Anterior cingulate cortex (tissue), 58 donors: ENCODE measurements at places on chromosomes 6 and 20.

- no peak for DNase-seq
These were observed 13.9 kb upstream of the CCN5 start for GRCh38 chr20:44701118-44701857.

- no peak for DNase-seq
These were observed 23.6 kb downstream of the L3MBTL1 start for GRCh38 chr20:43531091-43531443.

- no peak for DNase-seq
These were observed 37.2 kb downstream of the EBF4 start for GRCh38 chr20:2729791-2730190.

GRCh38 chr20:59139998-59140397 is 23.6 kb upstream of the ZNF831 start:
- DNase-seq: no peak

GRCh38 chr20:3378138-3378537 is 29.3 kb downstream of the DNAAF9 start:
- no peak for DNase-seq

GRCh38 chr20:58349570-58349969 is 39.5 kb upstream of the VAPB start:
- DNase-seq: no peak

DNA sequence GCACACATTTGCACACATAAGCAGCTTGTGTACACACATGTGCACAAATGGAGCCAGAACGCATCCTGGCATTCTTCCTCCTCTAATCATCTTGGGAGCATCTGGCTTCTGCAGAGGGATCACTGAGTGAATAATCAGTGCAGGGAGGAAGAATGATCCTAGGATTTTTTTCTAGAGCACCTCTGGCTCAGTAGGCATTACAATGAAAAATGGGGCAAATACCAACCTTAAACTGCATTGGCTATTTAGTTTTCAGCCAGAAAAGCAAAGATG is 205.7 kb upstream of the TCF21 start:
- DNase-seq: no peak

DNA sequence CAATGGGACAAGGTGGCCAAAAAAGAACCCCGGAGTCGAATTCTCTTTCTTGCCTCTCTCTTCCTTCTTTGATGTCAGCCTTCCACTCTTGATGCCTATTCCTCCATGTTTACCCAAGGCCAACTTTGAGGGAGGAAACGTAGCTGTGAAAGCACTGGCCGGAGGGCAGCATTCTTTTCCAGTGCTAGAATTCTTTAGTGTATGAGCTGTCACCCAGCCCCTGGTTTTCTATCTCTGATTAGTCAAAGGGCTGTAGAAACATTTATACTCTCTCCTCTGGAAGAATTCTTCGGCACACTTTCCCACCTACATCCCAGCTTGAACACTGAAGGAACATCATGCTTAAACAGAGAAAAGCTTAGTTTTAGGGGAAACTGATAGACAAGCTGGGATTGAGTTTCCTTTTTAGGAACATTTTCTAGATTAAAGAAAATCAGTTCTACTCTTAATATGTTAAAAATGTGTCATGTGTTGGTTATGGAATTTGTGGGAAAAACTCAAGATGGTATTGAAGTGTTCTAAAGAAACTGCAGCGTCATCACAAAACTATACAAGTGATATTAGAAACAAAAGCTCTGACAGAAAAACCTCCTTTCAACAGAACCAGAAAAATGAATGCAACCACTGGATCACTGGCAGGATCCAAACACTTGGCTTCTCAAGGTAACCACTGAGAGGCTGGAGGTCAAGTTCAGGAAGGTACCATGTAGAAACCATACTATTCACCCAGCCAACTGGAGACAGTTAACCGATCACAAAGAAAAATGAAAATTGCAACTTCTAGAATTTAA is 20.7 kb upstream of the UTRN start:
- no peak for DNase-seq

GRCh38 chr20:49245921-49246740 is 26.9 kb downstream of the DDX27 start:
- peak; percentile 28 for DNase-seq

DNA sequence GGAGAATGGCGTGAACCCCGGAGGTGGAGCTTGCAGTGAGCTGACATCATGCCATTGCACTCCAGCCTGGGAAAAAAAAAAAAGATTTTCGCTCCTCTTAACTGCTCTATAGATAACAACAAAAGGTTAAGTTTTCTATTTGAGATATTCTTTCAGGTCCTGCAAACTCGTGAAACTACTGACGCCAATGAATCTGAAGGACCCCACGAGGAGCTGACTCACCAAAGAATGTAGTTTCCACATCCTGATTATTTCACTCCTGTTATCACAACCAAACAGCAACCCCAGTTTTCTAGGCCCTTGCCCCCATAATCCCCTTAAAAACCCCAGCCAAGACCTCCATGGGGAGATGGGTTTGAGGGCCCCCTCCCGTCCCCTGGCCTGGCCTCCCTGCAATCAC is 58.7 kb downstream of the OTOR start:
- no peak for DNase-seq

DNA sequence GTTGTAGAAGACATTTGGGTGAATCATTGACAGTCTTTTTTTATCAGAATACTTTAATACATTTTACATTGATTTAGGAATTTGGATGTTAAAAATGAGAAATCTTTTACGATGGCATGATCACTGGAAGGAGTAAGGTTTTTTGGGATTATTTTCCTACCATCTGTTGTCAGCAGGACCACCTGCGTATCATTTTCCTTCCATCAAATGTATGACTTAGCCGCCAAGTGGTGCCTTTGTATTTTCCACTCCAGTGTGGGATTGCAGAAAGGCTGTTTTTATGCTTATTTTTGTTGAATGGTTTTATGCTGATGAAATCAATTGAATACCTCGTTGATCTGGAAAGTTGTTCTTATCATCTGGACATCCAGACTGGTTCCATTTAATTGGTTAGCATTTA is 35.8 kb downstream of the AKAP12 start:
- no peak for DNase-seq

DNA sequence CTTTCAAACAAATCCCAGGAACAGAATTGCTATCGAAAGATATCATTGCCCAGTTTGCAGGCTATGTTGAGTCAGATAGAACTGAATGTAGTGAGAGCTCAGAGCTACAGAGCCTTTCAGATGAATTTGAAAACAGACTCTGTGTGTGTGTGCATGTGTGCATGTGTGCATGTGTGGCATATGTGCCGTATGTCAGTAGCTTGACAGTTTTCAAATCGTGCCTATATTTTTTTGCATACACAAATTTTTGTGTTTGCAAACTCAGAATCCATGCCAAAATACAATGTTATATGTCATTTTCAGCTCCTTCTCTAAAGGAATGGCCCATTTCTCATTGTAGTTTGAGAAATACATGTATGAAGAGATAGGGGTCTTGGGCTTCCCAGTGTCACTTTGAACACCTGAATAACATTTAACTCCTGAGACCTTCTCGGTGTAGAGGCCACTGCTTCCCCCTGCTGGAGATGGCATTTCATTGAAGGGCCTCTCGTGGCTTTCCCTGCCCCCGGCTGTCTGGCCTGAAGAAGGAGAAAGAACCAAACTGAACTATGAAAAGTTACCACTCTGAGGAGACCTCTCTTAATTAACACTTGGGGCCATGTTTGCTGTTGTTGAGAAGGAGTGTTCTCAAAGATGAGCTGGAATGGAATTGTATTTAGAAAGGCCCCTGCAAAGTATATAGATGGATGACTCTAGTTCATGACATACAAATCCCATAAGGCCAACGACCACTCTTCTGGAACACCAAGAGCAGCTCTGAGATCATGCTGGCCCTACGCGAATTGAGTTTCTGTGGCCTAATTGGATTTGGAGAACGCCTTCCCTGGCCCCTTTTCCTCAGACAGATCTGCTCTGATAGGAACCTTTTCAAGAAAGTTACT is 58.7 kb downstream of the VAPB start:
- no peak for DNase-seq

- no peak for DNase-seq
These were observed 4.0 kb upstream of the FRMD1 start for GRCh38 chr6:168082860-168083513.

GRCh38 chr6:2460216-2460745 is 214.9 kb upstream of the GMDS start:
- DNase-seq: no peak

DNA sequence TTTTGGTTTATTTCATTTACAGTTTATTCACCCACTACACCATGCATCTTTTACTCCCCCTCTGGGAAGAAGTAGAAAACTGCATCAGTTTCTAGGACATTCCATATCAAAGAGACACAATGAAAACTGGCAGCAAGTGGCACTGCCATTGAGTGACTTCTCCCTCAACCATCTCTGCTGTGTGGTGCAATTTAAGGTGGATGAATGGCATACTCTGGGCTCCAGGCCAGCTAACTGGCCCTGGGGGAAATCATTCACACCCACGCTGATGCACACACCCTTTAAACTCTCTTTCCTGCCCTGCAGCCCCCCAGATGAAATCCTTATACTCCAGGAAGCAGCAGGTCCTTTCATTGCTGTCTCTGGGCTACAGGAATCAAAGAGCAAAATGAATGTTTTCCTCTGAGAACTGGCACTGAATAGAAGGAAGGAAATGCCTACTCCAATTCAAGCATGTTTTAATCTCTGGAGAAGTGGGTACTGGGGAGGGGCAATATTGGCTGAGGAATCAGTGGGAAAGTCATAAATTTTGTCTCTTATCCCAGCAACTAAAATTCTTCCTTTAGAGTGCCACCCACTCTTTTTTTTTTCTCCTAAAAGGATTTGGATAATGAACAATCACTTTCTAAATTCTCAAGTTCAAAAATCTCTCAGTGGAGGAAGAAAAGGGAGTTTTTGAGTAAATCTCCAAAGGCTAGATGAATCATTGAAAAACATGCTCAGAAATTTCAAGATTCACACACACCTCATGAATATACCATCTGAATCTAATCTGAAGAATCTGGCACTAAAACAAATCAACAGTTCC is 16.9 kb upstream of the RFPL4B start:
- peak; percentile 4 for DNase-seq

GRCh38 chr6:108758884-108759283 is 89.3 kb upstream of the ARMC2 start:
- no peak for DNase-seq

GRCh38 chr6:152952866-152953509 is 29.9 kb downstream of the FBXO5 start:
- no peak for DNase-seq

- DNase-seq: no peak
These were observed 20.1 kb downstream of the OPRM1 start for GRCh38 chr6:154058963-154059680.

DNA sequence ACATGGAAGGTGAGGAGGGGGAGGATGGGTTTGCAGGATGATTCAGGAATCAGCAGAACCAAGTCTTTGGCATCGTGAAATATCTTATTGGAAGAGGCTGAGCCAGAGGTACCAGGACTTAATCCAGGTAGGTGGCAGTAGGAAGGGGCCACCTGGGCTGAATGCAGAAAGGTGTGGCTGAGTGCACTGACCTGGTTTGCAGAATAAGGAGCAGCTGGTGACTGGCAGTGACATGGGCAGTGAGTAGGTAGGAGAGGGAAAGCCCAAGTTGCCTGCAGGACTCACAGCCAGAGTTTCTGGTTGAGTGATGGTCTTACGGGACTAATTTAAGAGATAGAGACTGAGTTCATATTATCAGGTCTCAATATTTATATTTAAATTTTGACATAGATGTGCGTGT is 1.1 kb upstream of the PBOV1 start:
- DNase-seq: no peak

DNA sequence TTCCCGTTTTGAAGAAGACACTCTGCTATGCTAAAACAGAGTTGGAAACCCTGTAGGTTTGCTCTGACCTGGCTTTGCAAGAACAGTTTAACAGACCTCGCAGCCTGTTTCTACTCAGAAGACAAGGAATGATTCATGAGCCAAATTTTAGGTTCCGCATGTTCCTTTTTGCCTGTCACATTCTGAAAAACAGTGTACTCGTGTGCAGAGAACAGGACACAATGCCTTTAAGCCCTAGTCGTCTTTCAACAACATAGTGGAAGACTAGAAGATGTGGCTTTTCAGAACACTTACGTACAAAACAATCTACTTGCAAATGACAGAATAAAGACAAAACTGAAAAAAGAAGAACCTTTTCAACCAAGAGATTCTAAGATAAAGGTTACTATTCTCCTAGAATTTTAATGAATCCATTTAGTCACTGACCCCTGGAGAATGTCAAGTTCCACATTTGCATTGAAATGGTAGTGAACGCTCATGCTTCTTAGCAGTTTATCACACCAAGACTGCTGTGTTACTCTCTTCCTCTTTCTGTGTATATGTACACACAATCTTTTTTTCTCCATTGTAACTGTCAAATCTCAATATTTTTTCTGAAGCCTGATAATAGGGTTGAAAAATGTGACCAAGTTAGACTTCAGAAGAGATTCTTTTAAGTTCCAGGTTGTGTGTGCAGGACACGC is 220.7 kb upstream of the NRSN1 start:
- DNase-seq: no peak

- DNase-seq: no peak
These were observed 24.2 kb downstream of the GLYATL3 start for GRCh38 chr6:49523901-49524300.

- no peak for DNase-seq
These were observed 144.2 kb downstream of the ARHGAP18 start for GRCh38 chr6:129565811-129566210.

GRCh38 chr6:96742702-96743101 is 94.6 kb downstream of the GPR63 start:
- DNase-seq: no peak

- DNase-seq: no peak
These were observed 57.8 kb upstream of the ZFAND3 start for GRCh38 chr6:37761554-37762271.

- DNase-seq: no peak
These were observed 13.5 kb downstream of the STK35 start for GRCh38 chr20:2114990-2115681.

DNA sequence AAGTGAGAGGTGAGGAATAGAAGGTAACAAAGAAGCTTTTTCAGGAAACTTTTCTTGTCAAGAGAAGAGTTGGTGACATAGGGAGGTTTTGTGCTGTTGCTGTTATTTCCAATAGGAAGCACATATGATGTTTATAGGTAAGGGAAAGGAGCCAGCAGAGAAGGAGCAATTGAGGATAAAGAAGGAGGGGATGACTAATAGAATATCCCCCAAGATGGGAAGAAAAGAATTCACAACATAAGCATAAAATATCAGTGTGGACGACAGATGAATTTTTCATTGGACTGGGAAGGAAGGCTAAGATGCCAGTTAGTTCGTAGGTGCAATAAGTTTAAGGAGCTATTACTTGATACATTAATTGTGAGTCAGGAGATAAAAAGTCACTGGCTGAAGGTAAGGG is 8.5 kb upstream of the BEND6 start:
- no peak for DNase-seq

DNA sequence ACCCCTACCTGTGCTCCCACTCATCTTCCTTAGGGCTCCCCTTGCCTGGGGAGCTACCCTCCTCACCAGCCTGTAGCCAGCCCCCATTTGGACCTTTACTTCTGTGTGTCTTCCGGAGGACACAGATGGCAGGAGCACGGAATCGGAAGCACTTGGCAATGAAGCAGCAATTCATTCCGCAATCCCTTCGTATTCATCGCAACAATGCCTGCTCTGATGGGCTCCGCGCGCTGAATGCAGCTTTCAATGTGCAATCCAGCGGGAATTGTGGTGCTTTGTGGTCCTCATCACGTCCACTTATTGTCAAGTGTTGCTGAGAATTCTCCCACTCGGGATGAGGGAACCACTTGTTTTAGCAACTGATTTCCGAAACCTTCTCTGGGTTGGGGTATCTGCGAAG is 336.0 kb downstream of the DHX35 start:
- DNase-seq: peak; percentile 31

GRCh38 chr6:161631676-161632194 is 357.9 kb upstream of the AGPAT4 start:
- no peak for DNase-seq
